Tongue (tissue), 3 donors: ENCODE measurements at places on chromosomes 2 and 18.

GRCh38 chr2:173395567-173396351 is 41.1 kb downstream of the CDCA7 start:
- no peak for DNase-seq

GRCh38 chr2:45929674-45930395 is 278.4 kb downstream of the PRKCE start:
- DNase-seq, result no peak

DNA sequence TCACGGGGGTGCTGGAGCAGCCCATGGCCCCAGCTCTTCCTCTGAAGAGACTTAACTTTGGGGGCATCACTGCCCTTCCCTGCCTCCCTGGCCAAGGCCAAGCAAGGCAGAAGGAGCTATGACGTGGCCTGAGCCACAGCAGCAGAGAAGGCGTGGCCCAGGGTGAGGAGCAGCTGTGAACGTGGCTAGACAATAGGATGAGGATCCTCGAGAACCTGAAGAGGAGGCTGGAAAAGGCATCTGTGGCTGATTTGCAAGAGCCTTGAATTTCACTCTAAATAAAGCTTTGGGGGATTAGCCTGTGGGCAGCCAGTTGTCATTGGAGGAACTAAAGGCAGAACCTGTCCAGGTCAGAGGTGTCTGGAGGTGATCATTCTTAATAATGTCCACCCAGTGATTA is 652.9 kb upstream of the ID2 start:
- no peak for DNase-seq

DNA sequence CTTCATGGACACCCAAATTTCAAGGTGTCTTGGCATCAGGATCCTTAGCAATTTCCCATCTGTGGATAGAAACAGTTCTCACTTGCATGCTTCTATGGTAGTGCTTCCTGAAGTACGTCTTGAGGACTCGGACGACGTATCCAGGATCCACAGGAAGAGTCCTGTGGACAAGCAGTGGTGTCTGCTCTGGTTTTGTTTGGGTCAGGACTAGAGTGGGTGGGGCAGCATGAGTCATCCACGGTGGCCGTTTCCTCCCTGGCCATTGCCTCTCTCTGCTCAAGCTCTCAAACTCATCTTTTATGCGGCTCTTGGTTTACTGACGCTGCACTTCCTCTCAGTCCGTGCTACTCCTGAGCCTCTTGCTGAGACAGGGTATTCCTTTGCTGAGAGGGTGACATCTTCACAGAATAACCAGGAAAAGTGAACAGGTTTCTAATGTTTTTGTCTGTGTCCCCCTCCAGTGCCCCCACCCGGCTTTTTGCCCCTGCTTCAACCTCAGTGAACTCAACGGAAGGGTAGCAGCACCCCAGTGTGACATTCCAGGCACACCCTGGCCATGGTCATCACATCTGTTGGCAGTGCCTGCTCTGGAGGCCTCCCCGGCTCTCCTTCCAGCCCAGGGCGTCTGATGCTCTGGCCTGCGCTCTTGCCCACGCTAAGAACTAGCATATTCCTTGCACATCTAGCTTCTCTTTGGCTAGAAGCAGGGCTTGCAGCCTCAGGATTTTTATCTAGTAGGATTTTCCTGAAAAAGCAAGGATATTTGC is 62.2 kb downstream of the ARMC9 start:
- DNase-seq, result no peak

- DNase-seq, result no peak
Measured at GRCh38 chr2:95350774-95351597, 51.5 kb upstream of the FAHD2A start.

DNA sequence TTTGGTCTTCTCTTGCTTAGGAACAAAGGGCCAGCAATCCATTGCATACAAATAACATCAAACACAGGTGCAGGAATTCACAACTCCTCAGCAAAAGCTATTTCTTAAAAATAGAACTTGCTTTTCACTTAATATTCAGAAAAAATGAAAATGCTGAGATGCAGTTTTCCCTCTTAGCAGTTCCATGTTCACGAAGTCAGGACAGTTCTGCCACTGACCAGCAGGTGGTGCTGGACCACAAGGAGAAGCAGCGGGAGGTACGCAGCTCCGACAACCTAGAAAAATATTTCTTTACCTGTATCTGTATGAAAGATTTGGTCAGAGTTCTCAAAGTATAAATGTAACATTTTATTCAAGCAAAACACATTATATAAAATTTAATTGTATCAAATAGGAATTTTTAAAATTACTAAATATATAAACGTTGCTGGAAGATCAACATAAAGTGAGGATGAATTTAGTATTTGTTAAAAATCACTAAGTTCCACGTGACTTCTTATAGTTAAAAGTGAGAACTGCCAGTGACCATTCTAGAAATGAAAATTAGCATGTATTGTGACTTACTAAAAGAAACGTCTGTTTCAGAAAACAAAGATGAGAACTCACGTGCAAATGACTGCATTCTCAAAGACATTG is 48.8 kb downstream of the ADNP2 start:
- peak; percentile 88 for DNase-seq

DNA sequence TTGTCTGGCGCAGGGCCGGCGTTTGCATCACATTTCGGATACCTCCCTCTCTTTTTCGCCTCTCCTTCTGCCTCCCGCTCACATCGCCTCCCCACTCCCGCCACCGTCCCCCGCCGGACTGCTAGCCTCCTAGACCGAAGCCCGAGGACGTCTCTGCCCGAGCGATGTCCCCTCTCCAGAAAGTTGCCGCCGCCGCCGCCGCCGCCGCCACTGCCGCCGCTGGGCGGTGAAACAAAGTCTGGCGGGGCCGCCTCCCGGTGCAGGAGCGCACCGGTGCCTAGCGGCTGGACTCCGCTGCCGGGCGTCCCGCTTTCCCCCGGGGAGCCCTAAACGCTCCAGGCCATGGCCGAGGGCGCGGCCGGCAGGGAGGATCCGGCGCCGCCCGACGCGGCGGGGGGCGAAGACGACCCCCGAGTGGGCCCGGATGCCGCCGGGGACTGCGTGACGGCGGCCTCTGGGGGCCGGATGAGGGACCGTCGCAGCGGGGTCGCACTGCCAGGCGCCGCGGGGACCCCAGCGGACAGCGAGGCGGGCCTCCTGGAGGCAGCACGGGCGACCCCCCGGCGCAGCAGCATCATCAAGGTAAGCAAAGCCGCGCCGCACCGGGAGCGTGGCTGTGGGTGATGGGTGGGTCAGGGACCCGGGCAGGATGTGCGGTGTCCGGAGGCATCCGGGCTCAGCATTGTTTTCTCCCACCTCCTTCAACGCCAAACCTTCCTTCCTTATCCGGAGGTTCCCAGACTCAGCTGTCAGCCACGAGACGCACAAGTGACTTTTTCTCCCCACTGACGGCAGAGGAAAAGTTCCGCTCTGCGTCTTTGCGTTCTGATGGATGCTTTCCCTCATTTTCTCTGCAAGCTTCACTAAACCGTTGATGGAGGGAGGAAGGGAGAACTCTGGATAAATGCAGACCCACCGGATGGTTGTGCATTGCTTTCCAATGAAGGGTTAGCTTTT is 643 bp downstream of the PLCL1 start:
- DNase-seq, result peak; percentile 52

- no peak for DNase-seq
Measured at GRCh38 chr2:170332676-170333402, 154.9 kb downstream of the MYO3B start.

DNA sequence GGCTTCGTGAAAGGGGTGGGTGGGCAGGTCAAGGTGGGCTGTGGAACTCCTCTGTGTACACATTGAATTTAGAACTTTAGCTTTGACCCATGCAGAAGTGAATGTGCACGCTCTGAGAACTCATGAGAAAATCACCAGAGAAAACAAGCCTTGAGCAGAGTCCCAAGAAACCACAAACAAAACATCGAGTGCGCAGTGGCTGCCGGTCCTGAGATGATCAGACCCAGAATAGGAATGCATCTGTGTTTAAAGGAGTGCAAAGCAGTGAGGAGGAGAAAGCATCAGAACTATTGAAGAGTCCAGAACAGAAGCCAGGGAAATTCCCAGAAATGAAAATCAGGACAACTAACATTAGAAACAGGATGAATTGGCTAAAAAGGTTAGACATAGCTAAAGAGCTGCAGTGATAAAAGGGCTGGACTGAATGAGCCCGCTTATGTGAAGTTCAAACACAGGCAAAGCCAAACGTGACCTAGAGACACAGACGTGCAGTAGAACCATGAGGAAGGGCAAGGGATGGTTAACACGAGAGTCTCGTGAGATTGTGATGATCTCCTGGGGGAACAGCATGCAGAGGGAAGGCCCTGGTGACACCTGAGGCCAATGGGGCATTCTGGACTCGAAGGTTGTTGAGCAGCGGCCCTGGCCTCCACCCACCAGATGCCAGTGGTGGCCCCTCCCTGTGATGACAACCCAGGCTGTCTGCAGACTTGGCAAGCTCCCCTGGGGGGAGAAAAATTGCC is 16.4 kb upstream of the TXNL4A start:
- no peak for DNase-seq

DNA sequence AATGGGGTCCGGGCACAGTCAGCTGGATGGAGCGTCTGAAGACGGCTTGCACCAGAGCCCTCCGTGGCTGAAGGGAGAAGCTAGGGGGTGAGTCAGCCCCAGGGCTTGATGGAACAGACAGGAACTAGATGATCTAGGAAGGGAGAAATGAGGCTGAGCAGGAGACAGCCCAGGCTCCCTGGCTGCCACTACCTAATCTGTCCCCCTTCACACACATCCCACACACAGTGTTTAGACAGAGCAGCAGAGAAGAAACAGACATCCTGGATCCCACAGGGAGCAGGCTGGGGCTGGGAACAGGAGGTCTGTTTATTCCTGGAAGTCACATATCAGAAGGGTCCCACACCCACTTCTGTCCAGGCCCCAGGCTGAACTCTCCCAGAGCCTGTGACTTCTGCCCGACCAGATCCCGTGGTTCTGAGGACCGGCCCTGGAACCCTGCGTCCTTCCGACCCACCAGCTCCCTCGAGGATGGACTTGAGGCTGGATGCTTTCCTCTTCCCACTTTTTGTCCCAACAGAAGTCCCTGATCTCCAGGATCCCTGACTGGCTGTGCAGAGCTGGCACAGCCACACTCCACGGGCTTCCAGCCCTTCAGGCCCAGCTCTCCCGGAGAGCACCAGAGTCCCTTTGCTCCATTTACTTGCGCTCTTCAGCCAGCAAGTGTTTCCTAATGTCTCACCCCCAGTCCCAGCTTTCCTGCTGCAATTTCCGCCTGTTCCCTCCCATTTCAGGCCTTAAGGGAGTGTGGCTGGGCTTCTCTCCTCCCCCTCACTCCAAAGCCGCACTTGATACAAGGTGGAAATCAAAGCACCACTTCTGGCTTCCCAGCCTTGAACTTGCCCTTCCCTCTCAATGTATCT is 1.5 kb upstream of the GPBAR1 start:
- peak; percentile 81 for DNase-seq
